ENCODE measurements at places on chromosomes 3 and 15.

- DNase-seq: no peak
Observed at GRCh38 chr3:182487143-182487542, 306.2 kb upstream of the ATP11B start.

DNA sequence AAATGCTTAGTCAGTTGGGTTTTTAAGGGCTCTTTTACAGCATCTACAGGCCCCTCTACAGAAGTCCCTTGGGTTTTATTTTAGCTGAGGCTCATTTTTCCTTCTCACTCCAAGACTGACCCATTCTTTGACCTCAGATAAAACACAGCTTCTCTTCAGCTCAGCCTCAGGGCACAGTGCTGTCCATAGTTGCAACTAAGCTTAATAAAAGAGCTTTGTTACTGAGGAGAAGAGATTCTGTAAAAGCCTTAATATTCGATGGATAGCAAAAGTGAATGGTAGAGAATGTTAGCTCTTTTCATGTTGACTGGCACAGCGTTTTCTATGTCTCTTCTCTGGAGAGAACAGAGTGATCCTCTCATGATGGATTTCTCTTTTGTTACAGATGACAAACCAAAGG, 277.9 kb downstream of the BBX start:
- peak; percentile 39 for DNase-seq

DNA sequence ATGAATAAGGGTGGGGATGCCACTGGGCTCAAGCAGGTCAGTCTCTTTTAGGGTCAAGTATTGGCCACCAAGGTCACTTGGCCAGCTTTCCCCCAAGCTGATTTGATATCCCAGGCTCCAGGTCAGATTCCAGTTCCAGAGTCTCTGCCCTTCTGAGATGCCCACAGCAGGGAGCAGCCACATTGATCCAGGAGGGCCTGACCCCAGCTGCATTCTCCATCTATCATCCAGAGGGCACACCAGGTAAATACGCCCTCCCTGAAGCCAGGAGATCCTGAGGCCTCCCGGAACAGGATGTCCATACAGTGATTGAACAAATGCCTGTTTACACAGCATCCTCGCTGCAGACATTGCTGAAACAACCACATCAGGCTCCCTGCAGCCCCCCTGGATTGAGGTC, 264.6 kb upstream of the TLE3 start:
- no peak for DNase-seq

DNA sequence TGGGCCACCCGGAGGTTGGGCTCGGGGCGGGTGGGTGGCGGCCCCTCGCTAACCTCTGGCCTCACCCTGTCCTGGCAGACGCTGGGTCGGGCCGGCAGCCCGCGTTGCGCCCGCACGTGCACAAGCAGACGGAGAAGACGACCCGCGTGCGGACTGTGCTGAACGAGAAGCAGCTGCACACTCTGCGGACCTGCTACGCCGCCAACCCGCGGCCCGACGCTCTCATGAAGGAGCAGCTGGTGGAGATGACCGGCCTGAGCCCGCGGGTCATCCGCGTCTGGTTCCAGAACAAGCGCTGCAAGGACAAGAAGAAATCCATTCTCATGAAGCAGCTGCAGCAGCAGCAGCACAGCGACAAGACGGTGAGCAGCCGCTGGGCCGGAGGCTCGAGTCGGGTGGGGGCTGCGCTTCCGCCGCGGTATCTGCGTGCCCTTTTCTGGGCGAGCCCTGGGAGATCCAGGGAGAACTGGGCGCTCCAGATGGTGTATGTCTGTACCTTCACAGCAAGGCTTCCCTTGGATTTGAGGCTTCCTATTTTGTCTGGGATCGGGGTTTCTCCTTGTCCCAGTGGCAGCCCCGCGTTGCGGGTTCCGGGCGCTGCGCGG, 3.7 kb downstream of the ISL2 start:
- no peak for DNase-seq

GRCh38 chr3:76997733-76998132, 42.2 kb upstream of the ROBO2 start:
- DNase-seq: no peak

GRCh38 chr3:26474706-26475105, 147.9 kb upstream of the LRRC3B start:
- no peak for DNase-seq

All from putamen (tissue), 1 donor.